Stimulated activated CD8-positive, alpha-beta memory T cell treated with anti-CD3 and anti-CD28 coated beads, Interleukin-4, amount 100 ng/mL, for 1 hour (primary cell): ENCODE measurements at places on chromosomes 7 and 10.

DNA sequence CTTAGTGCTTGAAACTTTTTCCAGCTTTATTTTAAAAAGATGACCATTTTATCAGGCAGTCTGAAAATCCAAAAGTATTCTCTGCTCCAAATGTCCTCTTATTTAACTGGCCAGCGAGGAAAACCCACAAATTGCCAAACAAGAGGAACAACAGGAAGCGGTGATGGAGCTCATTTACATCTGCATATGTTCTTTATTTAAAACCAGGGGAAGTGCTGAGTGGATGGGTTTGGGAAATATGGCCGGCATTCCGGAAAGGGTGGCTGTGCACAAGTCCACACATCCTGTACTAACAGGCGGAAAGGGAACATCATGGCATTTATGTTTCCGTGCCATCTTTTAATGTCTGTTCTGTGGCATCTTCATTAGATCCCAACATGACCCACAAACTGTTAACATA lies 974.5 kb downstream of the LRMDA start:
- DNase-seq, result no peak

DNA sequence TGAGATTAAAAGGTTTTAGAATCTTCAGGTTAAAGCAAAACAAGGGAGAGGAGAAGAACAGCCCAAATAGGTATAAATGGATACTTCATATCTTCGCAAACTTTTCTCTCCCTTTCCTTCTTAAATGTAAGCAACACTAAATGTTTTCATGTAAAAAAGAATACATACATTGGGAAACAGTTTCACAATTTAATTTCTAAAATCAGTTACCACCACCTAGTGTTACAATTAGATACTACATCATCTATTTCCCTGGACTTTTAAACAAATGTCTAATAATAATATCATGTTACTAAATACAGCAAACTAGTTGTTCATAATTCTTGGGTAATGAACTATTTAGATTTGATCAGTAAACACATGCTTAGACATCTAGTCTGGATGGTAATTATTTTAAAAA lies 35.8 kb downstream of the MINDY3 start:
- DNase-seq, result no peak

- DNase-seq, result no peak
Observed at GRCh38 chr7:17968791-17969715, 28.8 kb upstream of the SNX13 start.

GRCh38 chr10:7243139-7243538 lies 167.7 kb downstream of the SFMBT2 start:
- no peak for DNase-seq

GRCh38 chr10:47303866-47304265 lies 3.9 kb downstream of the GDF10 start:
- no peak for DNase-seq

DNA sequence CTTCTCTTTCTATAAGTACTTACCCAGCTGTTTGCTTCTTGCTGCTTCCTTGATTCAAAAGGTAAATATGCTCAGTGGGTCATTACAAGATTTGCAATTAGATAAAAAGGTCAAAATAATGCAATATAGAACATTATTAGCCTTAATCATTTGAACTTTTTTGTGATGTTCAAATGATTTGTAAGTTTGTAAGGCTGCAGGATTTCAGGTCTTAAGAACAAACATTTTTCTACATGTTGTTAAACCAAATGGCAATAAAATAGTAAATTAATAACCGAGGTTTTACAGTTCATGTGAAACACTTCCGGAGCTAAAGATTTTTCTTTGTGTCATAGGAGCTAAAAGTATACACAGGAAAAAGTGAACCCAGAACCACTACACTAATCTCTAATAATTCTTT lies 16.2 kb upstream of the SCIN start:
- no peak for DNase-seq

- no peak for DNase-seq
Observed at GRCh38 chr7:1941464-1942242, 271.6 kb downstream of the ELFN1 start.
